CD4-positive, alpha-beta T cell treated with Interferon alpha-2 for 1 hour (primary cell): ENCODE measurements at places on chromosomes 6 and 20.

DNA sequence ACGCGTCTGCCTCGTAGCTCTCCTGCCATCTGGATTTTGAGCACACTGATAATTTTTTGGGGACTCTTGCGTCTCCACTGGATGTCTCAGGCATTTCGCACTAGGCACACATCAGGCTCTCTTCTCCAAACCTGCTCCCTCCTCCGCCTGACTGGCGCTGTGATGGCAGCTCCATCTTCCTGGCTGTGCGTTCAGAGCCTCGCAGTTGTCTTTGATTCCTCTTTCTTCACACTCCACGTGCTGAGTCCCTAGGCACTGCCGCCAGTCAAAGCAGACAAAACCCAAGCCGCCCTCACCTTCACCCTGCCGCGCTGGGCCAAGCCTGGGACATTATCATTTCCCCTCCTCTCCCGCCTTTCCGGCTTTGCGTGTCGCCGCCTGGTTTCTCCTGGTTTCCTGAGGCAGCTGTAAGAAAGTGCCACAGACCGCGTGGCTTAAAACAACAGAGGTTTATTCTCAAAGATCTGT lies 778 bp downstream of the PSMG4 start:
- peak; percentile 30 for DNase-seq

- no peak for DNase-seq
Measured at GRCh38 chr20:50224531-50225255, 34.1 kb downstream of the CEBPB start.

- DNase-seq: no peak
Measured at GRCh38 chr20:40589581-40589980, 99.5 kb downstream of the MAFB start.

- DNase-seq: no peak
Measured at GRCh38 chr6:118761645-118762044, 110.3 kb upstream of the CEP85L start.

DNA sequence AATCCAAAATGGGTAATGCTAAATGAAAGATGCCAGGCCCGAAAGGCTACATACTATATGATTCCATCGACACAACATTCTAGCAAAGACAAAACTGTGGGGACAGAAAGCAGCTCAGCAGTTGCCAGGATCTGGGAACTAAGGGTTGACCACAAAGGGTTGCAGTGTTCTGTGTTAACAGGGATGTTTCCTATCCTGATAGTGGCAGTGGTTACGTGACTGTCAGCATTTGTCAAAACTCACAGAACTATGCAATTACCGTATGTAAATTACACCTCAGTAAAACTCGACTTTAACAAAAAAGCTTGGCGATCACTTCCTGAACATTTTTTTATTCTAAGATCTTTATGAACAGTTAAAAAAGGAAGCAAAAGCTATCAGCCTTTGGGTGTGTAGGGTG lies 83.9 kb downstream of the BANF2 start:
- no peak for DNase-seq

GRCh38 chr20:57685146-57685758 lies 24.6 kb downstream of the PMEPA1 start:
- DNase-seq: no peak

GRCh38 chr6:108497883-108498282 lies 62.8 kb upstream of the FOXO3 start:
- no peak for DNase-seq

DNA sequence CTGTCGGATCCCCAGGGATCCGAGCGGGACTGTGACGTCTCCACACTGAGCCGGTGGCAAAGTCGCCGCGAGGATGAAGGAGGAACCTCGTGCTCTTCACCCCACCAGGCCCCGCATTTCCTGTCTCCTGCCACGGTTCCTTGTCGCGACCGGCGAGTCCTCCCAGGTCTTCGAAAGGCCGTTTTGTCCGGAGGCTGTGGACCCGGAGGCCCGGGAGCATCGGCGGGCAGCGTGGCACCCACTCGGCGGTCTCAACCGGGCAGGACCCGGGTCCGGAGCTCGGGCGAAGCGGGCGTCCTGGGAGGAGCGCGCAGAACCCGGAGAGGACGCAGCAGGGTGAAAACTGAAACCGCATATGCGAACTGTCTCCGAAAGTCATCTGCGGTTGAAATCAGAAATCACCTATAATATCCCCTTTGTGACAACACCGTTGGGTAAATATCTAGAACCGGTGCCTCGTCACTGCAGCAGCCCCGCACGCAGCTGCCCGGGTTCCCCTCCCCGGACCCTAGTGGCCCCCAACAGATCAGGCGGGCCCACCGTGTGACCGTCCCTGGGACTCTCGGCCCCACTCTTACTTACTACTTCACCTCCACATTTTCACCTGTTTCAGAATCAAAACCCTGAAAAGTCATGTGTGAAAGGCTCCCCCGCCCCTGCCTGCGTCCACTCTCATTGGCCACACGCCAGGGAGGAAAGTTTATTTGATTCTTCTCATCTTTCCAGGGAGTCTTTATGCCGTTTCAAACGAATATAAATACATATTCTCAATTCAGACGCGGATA lies 3.1 kb upstream of the ULBP2 start:
- peak; percentile 79 for DNase-seq

DNA sequence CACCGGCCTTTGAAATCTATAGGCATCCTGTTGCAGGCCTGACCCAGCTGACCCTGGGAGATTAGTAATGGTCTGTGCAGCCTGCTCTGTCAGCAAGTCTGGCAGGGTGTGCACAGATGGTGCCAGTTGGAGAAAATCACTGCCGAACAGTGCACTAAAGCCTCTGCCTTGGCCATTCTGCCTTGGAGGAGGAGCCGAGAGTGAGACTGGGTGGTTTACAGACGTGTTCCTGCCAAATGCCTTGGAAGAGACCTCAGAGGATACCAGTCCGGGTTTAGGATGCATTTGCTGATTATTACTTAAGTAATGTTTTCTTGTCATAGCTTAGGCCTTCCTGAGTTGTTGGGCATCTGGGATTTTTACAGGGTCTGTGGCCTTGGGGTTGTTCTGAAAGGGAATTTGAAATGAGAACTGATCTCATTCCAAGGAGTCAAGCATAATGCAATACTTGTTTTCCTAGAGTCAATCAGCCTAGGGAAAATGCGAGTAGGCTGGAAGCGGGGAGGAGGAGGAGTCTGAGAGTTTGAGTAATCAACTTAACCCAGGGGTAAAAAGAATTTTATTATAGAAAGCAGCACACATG lies 292.1 kb downstream of the SOX4 start:
- no peak for DNase-seq

- no peak for DNase-seq
Measured at GRCh38 chr6:154071711-154072110, 32.7 kb downstream of the OPRM1 start.

- no peak for DNase-seq
Measured at GRCh38 chr6:52086741-52087140, 672 bp downstream of the PKHD1 start.

DNA sequence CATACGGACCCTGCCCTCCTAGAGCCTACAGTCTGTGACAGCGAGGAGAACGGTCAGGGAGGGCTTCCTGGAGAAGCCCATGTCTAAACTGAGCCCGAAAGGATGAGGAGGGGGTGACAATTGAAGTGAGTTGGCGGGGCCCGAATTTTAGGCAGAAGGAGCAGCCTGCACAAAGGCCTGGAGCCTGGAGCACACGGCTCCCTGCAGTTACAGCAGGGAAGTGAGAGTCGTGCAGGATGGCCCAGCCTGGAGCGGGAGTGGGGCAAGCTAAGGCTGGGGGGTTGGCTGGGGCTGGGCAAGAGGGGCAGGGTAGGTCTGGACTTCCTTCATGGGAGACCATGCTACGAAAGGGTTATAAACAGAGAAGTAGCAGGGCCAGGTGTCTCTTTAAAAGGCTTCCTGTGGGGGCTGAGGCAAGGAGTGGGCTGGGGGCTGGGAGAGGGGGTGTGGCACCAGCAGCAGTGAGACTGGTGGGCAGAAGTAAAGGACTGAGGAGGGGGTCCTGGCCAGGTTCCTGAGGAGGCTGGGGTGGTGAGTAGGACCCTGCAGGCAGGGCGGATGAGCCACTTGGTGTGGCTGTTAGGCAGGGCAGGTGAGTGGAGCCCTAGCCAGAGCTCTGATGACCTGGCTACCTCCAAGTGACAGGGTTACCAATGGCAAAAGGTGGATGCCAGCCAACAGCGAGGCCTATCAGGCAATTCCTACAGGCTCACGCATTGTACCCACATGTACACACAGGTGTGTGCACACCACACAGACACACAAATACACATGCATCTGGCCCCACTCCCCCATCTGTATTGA lies 119.2 kb downstream of the MRPL14 start:
- no peak for DNase-seq

- no peak for DNase-seq
Measured at GRCh38 chr20:34401741-34402455, 38.8 kb downstream of the ITCH start.

DNA sequence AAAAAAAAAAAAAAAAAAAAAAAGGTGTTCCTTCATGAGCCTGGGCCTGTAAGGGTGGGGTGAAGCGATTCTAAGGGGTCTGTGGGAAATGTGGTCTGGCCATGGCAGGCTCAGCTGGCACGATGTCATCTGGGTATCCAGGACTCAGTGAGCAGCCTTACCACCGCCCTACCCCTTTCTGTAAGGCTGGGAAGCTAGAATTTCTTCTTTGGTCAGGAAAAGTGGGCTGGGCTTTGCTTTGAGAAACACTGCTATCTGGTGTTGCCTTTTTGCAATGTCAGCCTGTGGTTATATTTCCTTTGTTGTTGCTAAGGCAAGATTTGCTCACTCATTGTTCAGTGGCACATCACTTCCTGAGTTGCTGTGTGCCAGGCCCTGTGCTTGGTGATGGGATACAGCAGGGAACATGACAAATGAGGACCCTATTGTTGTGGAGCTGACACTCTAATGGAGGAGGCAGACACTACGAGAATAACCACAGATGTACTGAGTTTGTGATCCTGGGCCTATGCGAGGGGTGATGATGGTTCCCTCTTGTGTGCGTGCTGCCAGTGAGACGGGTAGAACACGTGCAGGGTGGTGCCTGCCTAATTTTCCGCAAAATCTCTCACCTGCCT lies 45.9 kb upstream of the ZNFX1 start:
- peak; percentile 64 for DNase-seq

- DNase-seq: no peak
Measured at GRCh38 chr20:37669062-37669772, 24.6 kb upstream of the CTNNBL1 start.

- no peak for DNase-seq
Measured at GRCh38 chr6:17710331-17710730, 3.6 kb upstream of the NUP153 start.

- no peak for DNase-seq
Measured at GRCh38 chr6:43706788-43707187, 19.2 kb upstream of the MRPS18A start.
